ENCODE measurements at places on chromosomes 5 and 9. TPM values are rescaled to one million over a fixed set of nuclear protein-coding genes. Genes with fewer than 3 reads are reported as not detected.

SPOCK1 gene
- polyA plus RNA-seq = 11.3 TPM

- DNase-seq = no peak
Measured at GRCh38 chr9:115267790-115268189, 149.8 kb upstream of the TNC start.

DNA sequence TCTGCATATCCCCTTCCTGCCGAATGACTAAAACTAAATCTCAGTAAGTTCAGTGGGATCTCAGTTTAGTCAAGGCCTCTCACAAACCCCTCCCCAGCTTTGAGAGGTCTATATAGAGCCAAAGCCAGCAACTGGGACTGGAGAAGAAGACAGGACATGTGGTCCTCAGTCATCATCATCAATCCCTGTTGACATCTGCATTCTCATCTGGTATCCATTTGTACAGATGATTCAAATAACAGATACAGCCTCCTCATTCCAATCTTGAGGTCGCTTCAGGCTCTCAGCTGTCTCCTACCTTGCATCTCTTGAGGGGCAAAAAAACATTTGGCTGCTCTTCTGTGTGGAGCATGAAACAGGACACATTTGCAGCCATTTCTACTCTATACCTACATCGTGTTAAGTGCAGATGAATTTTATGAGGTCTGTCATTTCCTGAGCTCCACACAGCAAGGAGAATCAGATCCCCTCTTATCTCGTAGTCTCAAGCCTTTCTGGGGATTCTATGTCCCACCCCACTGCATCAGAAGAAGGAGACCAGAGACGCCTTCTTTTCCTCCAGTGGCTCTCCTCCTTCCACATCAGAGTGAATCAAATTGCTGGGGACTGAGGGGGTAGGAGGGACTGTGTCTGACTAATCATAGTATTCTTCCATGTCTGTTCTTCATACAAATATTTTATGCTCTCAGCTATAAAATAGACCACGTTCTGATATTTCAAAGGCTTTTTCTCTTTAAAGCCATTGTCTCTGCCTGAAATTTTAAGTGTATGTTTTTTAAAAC is 4.7 kb upstream of the RECK start:
- no peak for DNase-seq

- no peak for DNase-seq
Measured at GRCh38 chr5:83029912-83030311, 47.3 kb downstream of the TMEM167A start.

DNA sequence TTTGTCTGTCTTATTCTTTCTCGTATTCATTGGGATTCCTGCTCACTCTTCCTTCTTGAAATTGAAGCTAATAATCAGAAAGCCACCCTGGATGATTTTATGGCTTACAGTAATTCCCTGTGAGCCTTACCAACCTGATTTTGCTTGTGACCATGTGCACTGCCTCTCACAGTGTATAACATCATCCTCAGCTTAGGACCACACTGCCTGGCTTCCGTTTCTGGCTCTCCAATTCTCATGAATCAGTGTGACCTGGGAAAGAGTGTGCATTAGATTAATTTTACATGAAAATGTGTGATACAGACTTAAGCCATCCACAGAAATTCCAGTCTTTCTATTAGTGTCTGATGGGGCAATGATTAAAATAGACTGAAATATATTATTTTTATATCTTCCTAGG is 126.8 kb upstream of the DMRT1 start:
- DNase-seq = no peak

- no peak for DNase-seq
Measured at GRCh38 chr9:114035845-114036801, 42.0 kb downstream of the AMBP start.

Measured in SK-N-SH (cell line).